Iris pigment epithelial cell (primary cell): ENCODE measurements at places on chromosomes 13 and 19.

- DNase-seq: peak; percentile 32
Observed at GRCh38 chr19:46861691-46862502, 1.1 kb downstream of the ARHGAP35 start.

DNA sequence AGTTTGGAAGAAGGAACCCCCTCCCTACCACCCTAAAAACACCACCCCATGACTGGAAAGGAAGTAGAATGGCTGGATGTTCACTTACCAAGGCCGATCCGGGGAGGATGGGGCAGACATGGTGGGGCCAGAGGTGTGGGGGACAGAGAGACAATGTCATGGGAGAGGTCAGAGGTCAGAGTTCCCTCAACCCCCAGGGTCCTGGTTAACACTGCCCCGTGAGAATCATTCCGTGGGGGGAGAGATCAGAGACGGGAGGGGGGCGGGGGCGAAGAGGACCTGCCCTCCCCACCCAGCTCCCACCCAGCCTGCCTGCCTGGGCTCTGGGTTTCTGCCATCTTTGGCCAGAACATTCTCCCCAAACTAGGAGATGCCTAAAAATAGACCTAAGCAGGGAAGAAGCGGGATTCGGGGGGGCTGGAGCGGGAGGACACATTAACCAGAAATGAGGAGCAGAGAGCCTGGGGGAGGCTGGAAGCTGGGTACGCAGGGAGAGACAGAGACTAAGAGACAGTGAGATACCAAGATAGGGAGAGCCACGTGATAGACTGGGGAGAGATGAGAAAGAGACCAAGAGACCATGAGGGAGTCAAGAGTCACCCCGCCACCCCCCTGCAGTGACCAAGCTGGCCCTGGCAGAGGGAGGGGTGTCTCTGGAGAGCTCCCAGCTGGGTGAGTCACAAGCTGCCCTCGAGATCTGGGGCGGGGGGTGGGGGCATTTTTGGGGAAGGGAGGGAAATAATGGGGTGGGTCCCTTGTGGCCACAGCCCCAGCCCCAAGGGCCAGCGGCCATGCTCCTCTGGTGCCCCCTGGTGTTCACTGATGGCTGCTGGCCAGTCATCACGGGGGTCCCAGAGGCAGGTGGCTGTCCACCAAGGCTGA lies 6.1 kb upstream of the KANK2 start:
- DNase-seq: peak; percentile 54

GRCh38 chr19:5880604-5881078 lies 10.3 kb upstream of the FUT5 start:
- peak; percentile 82 for DNase-seq

GRCh38 chr13:33743438-33744368 lies 74.2 kb upstream of the RFC3 start:
- DNase-seq: peak; percentile 25

DNA sequence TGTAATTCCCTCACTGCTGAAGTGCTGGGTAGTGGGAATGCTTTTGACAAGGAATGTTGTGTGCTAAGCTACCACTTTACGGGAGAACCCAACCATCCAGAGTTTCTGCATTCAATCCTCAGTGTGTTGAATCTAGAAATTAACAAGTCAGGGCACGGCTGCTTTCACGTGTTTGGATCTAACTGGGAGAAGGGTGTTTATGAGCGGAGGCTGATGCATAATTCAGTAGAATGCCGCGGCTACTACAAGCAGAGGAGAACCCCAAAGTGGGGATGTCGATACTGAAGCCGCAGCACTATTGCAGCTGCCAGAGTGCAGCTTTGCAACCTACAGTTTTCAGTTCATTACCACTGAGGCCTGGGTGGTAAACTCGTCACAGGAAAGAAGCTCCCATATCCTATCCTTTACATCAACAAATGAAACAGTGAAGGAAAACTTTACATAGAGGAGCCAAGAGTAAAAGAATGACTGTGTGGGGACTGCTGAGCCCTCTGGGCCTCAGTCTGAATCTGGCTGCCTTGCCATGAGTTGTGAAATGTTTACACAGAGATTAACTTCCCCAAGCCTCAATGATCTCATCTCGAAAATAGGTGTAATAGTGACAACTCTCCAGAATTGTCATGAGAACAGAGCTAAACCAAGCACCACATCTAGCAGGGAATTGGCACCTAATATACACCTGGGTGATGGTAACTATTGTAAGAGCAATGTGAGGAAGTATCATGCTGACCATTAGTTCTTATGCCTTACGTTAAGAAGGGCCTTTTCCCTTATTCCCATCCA lies 531.7 kb downstream of the MYO16 start:
- peak; percentile 61 for DNase-seq

DNA sequence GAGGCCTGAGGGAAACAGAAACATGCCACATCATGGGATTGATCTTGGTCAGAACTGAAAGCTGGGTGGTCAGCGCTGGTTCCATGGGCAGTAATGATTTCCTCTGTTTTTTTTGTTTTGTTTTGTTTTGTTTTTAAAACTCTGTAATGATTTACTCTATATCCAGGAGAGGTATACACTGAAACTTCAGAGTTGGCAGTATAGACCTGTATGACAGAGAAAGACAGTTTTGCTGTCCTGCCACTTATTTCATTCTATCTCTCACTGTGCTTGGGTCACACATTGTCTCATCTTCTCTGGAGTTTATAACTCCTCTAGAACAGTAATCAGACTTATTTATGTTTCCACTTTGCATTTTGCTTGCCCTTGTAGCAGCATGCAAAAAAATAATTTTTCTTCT lies 105.1 kb upstream of the SLITRK1 start:
- DNase-seq: no peak

- no peak for DNase-seq
Observed at GRCh38 chr13:93653776-93654175, 427.2 kb downstream of the GPC6 start.

DNA sequence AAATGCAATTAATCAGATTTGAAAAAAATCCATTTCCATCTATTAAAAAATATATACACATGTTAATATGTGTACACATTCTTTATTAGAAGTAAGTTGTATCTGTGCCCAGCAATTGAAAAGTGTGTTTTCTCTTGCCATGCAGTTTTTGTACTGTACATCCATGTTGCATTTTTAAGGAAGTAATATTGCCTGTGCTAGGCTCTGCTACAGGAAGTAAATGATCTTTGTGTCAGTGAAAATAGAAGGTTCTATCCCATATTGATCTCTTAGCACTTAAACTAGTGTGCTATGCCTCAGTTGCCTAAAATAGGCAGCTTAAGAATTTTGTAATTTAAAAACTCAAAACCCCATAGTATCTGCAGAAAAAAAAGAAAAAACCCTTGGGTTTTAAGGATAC lies 122.5 kb downstream of the CDK8 start:
- no peak for DNase-seq

DNA sequence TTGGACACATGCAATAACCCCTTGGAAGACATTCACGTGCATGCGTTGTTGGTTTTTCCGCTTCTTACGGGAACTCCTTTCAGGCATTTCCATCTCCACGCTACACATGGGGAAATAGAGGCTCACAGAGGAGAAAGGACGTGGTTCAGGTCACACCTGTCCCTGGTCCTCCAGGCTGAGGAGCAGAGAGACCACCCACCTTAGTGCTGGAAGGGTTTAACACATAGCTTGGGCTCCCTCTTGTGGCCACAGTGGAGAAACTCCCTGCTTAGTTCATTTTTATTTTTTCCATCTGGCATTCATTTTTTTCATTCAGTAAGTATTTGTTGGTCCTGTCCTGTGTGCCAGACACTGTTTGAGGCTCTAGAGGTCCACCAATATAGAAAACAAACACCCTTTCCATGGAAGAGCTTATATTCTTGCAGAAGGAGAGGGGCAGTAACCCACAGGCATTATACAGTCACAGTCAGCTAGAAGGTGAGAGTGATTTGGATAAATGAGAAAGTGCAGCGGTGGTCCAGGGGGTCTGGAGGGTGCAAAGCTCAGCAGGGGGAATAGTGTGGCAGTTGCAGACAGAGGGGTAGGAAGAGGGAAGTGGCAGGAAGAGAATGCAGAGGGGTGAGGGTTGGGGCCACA lies 24.2 kb upstream of the TTYH1 start:
- DNase-seq: peak; percentile 60

- no peak for DNase-seq
Observed at GRCh38 chr13:98842070-98842469, 89.6 kb upstream of the SLC15A1 start.

- no peak for DNase-seq
Observed at GRCh38 chr19:13599681-13600080, 93.4 kb upstream of the CACNA1A start.

DNA sequence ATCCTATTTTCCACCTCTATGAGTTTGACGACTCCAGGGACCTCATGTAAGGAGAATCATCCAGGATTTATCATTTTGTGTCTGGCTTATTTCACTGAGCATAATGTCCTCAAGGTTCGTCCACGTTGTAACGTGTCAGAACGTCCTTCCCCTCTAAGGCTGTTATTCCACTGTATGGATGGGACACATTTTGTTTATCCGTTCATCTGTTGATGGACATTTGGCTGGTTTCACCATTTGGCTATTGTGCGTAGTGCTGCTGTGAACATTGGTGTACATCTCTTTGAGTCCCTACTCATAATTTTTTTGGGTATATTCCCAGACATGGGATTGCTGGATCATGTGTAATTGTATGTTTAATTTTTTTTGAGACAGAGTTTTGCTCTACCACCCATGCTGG lies 21.5 kb downstream of the CRTC1 start:
- DNase-seq: no peak

- no peak for DNase-seq
Observed at GRCh38 chr13:30440910-30441703, 18.8 kb downstream of the UBE2L5 start.

DNA sequence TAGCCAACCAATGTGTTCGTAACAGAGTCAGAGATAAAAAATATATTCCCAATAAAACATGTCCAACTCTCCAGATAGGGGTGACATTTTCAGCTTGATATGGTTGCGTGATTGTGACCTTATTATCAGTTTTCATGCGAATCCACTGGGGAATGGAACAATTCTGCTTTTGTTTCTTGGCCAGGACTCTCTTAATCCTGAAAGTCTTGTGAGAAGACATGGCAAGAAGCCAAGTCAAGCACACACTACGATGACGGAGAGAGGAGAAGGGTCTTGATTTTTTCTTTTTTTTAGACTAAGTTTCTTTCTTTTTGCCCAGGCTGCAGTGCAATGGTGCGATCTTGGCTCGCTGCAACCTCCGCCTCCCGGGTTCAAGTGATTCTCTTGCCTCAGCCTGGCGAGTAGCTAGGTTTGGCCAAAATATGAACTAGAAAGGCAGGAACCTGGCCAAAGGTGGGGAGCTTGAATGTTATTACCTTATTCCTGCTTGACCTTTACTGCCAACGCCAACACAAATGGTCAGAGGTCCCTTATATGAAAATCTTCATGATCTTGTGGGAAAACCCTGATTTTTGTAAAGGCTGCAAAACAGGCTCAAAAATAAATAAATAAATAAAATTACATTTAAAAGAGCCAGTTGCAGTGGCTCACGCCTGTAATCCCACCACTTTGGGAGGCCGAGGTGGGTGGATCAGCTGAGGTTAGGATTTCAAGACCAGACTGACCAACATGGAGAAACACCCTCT lies 14.5 kb downstream of the ZNF816 start:
- no peak for DNase-seq

- DNase-seq: no peak
Observed at GRCh38 chr19:10290357-10290875, 664 bp downstream of the ICAM5 start.

DNA sequence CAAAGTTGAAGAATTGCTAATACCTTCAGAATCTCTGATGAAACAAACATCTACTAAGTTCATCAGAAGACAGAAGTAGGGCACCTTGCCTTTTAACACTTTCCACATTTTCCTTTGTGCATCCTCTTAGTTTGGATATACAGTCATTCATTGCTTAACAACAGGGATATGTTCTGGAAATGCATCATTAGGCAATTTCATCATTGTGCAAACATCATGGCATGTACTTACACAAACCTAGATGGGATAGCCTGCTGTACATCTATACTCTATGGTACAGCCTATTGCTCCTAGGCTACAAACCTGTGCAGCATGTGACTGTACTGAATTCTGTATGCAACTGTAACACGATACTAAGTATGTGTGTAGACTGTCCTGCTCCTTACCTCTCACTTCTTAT lies 169.8 kb downstream of the SUCLA2 start:
- peak; percentile 49 for DNase-seq

- DNase-seq: peak; percentile 48
Observed at GRCh38 chr13:71577127-71577526, 289.9 kb downstream of the DACH1 start.

- no peak for DNase-seq
Observed at GRCh38 chr13:23563085-23563845, 6.9 kb upstream of the TNFRSF19 start.

GRCh38 chr19:34351382-34351826 lies 13.6 kb upstream of the GPI start:
- DNase-seq: no peak

DNA sequence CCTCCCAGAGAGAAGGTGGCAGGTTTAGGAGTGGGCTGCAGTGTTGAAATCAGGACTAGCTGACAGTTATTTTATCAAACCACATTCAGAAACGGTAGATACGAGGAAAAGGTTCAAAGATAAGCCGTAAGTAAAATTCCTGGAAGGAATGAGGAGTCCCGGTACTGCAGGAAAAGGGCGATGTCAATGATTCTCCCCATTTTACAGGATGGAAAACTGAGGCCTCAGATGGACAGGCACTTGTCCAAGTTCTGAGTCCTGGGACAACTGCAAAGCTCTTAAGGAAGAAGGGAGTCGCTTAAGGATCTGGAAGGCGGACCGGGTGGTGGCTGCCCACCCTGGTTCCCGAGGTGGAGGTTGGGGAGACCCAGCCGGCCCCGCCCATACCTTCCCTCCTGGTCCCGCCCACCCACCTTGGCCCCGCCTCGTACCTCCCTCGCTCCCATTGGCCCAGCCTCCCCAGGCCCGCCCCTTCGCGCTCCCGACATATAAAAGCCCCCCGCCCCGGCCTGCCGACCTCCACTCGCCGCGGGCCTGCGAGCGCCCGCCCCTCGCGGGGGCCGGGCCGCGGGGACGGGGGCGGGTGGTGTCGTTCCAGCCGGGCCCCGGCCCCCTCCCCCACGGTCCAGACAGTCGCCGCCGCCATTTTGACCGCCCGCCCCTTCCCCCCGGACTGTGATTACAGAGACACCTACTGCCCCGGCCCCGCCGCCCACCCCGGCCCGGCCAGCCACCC lies 603 bp downstream of the RFX1 start:
- DNase-seq: peak; percentile 85

- DNase-seq: no peak
Observed at GRCh38 chr19:19510432-19510831, 4.9 kb downstream of the TSSK6 start.
